ENCODE measurements at places on chromosomes 7 and 10.

DNA sequence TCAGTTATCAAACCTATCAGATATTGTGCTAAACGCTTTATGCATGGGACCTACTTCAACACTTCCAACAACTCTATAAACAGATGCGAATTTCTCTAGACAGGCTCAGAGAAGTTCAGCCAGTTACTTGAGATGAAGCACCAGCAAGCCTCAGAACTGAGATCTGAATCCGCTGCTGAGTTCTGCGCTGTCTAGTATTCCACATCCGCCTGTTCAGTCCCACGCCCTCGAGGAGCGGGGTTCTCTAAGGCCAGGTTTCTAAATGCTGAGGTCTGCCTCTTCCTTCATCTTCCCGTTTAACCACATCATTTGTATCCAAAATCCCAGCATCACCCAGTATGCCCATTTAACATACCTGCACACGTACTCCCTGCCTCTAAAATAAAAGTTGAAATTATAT lies 297.8 kb upstream of the ZNF32 start:
- DNase-seq = no peak

DNA sequence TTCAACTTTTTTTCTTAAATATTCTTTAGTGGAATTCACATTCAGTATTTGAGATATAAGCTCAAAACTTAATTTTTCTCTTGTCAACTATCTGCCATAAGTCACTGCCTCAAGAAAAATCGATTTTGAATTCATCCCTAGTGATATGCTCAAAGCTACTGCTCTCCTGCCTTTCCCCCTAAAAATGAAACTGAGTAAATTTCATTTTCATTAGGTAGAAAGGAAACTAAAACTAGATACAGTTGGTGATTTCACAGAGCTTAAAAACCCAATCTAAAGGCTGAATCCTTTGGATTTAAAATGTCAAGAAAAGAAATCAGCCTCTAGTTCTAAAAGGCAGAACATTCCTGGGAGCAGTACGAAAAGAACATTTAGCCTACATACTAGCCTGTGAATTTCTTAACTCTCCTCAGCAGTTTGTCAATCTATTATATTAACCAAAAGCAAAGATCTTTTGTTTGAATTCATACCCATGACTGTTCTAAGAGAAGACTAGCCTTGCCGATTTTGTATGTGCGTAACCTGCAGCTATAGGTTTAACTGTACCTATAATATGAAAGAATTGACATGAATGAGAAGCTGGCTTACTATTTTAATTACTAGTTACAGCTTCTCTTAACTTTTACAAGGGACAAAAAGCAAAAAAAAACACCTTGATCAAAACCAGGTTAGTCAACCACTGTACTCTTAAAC lies 4.9 kb upstream of the FAM53B start:
- DNase-seq = no peak

GRCh38 chr10:56360583-56360966 lies 484 bp downstream of the ZWINT start:
- no peak for DNase-seq

DNA sequence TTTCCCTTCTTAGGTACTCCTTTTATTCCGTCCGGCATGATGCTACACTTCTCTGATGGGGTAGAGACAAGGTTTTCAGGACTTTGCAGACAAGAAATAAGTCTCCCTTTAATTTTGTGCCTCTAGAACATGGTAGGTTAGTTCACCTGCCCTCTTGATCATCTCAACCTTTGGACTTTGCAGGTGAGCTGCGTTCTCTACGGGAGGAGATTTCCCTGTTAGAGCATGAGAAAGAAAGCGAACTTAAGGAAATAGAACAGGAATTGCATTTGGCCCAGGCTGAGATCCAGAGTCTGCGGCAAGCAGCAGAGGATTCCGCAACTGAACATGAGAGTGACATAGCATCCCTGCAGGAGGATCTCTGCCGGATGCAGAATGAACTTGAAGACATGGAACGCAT lies 9.2 kb downstream of the CCDC136 start:
- no peak for DNase-seq

DNA sequence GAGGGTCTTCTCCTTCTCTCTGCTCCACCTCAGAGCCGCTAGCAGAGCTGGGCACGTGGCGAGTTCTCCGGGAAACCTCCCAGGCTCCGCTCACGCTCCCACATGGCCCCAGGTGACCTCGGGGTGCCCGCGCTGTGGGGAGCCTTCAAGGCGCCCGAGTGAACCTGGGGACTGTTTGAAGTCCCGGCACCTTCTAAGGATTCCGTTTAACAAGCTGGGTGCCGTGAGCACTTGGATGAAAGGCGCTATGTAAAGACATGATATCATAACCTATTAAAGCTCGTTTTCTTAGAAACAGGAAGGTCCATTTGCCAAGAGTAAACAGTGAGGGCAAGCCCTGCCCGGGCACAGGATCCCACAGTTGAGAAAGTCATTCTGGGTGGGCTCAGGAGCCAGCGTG lies 15.8 kb upstream of the MYL10 start:
- no peak for DNase-seq

DNA sequence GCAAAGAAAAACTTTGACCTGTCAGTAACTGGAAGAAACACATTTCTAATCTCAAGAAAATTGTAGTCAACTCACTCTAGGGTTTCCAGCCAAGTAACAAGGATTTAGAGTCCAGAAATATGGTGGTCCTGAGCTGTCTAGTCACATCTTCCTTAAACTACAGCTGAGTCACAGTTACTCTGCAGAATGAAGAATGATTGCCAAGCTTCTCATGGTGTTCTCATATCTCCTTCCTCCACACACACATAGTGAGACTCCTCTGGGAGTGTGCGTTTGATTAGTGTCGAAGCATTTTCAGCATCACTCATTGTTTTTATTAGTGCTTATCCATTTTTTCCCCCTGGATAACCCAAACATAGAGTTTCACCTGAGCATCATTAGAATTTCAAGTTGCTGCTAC lies 93.1 kb upstream of the CXCL12 start:
- DNase-seq = peak; percentile 35

DNA sequence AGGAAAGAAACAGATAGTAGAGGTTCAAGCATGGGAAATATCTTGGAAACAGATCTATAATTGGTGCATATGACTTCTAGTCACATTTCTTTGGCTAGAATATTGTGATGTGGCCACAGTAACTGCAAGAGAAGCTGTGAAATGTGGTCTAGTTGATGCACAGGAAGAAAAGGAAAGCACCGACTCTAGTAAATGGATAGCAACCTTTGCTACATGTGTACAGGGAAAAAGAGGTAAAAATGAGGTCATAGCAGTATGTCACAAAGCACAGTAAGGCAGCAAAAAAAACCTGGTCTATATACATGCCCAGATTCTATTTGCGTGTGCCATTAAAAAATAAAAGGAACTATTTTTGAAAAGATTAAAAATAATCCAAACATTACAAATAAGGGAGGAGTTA lies 102.6 kb upstream of the LRRN3 start:
- DNase-seq = no peak

DNA sequence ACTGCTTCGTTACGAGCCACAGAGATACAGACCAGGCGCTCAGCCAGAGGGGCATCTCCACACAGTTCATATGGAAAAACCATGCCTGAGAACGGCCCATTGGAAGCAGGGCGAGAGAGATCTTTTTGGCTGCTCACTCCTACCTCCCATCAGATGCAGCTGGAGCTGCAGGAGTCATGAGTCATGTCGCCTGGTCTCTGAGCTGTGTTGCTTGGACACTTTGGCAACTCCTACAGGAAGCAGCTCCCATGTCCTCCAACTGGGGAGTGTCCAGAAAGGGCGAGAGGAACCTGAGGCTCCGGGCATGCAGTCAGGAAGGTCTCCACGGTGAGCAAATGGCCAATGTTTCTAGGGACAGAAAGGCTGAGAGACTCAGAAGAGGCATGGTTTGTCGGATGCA lies 24.9 kb downstream of the INSIG1 start:
- DNase-seq = no peak

DNA sequence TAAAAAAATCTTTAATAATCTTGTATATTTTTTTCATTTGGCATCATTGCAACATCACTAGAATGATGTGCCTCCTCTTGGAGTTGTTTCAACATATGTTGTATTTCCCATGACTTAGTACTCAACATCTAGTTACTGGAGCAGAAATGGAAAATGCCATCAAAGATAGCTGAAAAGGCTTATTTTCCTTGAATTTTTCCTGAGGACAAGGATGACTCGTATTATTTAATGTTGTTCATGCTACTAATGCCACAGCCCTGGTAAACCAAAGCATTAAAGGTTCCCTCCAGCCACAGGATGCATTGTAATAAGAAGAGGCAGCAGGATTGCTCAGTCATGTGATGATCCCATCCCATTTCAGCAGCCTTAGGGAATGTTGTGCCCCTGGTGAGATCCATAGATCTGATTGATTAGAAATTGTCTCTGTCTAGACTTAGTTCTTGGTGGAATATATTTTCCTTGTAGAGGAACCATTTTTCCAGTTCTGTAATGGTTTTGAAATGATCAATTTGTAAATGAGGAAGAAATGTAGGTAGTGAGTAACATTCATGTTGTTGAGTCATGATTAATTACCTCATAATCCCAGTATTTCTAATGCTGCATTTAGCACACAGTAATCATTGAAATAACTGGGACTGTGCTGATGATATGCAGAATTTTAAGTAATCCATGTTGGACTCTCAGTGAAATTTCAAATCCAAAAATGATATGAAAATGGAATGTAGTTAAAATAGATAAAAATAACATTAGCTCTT lies 91.3 kb upstream of the SMIM30 start:
- peak; percentile 33 for DNase-seq

DNA sequence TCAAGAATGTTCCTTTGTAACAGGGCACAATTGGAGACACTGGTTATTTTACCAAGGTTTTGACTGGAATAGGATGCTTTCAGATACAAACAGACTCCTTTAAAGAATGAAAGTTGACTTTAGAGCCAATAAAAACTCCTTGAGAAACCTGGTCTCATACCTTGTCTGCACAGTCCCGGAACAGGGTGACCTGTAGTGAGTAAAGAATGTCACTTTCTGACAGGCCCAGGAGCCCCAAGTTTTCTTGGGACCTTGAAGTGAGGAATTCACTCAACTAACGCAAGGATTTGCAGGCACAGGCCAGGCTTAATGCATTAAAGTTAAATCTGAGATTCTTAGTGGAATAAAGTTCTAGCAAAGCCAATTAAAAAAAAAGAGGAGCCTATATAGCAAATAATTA lies 11.5 kb upstream of the GARS1 start:
- DNase-seq = no peak

DNA sequence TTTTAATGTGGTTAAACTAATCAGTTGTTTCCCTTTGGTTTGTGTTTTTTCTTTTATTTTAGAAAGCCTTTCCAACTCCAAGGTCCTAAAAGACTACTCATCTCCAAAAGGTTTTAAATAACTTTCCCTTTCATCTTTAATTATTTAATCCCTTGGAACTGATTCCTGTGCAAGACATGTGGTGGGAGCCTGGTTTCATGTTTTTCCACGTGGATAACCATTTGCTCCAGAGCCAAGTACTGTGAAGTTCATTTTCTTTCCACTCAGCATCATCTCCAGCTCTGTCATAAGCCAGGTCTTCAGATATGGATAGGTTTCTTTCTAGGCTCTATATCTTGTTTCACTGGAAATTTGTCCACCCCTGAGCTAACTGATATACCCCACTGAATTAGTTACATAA lies 16.7 kb downstream of the PPP1R3C start:
- no peak for DNase-seq

DNA sequence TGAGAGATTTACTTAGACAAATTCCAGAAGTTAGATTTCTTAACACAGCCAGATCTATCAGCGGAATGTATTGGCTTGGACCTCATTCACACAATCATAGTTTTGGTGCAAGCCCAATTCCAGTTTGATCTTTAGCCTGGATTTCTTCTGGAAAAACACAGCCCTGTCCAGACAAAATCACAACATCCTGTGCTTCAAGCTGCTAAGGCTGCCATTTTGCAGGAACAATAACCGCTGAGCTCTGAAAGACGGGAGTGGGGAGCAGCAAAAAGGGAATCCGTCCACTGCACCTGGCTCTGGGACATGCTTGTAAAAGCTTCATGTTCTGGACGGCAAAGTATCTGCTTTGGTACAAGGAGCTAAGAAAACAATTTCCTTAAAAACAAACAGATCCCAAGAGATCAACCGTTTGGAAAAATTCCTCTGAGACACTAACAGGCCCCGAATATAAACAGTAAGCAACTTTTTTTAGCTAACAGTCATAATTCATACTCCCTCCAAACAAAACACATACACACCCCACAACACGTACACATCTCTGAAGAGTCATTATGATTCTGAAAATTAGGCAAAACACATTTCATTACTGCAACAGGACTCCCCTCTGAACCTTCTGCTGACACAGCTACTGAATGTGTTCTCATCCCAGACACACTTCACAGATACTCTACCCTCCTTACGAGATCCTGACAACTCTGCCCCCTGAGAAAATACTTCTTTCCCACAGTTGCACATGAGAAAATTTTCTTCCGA lies 32.4 kb downstream of the ITIH5 start:
- DNase-seq = no peak

GRCh38 chr7:37510043-37510634 lies 61.5 kb upstream of the ELMO1 start:
- peak; percentile 56 for DNase-seq

DNA sequence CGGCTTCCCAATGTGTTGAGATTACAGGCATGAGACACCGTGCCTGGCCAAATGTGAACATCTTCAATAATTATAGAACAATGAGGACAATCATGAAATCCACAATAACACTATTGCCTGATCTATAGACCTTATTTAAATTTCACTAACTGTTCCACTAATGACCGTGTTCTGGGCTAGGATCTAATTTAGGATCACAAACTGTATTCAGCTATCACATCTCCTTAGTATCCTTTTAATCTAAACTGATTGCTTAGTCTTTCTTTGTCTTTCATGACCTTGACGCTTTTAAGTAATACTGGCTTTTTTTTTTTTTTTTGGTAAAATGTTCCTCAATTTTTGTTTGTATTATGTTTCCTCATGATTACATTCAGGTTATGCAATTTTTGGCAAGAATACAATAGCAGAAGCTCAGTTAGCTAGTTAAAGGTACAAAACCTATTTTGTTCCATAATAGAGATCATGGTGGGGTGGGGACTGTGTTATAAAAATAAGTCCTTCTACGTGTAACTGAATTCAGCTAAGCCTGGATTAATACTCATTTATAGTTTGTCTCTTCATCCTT lies 158.4 kb downstream of the AOAH start:
- peak; percentile 30 for DNase-seq

DNA sequence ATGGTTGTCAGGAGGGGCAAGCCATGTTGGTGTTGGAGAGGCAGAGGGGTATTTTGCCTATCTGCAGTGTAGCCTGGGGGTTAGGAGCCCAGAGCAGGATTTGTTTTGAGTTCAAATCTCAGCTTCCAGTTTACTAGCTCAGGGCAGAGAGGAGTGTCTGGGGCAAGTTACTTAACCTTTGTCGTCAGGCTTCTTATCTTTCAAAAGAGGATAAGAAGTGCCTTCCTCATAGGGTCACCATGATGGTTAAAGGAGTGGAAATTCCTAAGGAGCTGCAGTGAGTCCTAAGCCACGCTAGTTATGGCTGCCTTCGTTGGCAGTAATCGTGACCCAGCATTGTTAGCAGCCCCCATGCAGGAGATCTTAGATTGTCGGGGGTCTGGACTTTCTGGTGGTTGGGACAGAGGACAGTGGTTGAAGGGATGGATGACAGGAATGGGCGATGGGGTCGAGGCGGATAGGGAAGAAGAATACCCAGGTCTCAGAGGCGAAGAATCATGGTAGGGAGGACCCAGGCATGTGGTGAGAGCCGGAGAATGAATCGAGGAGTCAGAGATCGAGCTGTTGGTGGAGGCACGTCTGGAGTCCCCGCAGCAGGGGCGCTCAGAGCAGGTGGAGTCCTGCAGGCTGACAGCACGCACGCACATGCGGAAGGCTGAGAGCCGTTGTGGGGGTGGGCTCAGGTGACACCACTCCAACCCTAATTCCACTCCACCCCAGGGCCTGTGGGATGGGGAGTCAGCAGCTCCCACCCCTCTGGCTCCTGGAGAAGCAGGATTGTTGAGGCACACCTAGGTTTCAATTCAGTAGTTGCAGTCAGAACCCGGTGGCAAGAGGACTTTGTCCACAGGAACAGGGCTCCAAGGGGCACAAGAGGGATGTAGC lies 11.6 kb downstream of the ADCK2 start:
- DNase-seq = no peak

All from suppressor macrophage treated with lipopolysaccharide for 1 hour (primary cell).